ENCODE measurements at places on chromosomes 2 and 18.

DNA sequence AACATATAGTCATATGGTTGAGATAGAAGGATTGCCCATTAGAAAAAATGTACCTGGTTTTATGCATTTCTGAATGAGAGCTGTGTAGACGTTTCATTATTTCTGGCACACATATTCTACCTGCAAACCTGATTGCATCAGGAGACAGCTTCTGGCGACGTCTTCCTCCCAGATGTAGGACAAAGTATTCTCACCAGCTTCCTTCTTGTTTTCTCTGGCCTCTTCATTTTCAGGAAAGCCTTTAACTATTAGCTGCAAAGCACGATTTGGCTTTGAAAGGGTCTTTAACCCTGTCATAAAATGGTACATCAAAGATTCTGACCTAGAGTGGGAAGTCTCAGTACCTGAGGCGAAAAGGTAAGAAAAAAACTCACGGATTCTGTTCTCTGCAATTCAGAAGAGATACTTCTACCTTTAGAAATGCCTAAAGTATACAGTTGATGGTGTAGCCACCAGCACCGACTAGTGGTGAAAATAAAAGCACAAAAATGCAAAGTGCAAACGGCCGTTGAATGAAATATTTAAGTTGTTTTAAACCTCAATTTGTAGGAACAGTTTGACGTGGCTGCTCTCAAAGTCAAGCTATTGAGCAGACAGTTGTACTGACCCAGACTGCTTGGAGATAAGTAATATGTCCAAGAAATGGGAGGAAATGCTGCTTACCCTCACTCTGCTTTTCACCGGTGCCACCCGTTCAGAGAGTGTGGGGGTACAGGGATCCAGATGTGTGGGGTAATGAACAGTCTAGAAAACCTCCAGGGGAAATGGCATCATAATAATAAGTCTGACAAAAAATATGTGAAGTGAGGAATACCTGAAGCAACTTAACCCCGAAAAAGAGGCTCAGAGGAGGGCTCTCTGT lies 20.2 kb downstream of the IL18RAP start:
- DNase-seq = no peak

- DNase-seq = no peak
These were observed 36.7 kb downstream of the TTC39C start for GRCh38 chr18:24051031-24051947.

DNA sequence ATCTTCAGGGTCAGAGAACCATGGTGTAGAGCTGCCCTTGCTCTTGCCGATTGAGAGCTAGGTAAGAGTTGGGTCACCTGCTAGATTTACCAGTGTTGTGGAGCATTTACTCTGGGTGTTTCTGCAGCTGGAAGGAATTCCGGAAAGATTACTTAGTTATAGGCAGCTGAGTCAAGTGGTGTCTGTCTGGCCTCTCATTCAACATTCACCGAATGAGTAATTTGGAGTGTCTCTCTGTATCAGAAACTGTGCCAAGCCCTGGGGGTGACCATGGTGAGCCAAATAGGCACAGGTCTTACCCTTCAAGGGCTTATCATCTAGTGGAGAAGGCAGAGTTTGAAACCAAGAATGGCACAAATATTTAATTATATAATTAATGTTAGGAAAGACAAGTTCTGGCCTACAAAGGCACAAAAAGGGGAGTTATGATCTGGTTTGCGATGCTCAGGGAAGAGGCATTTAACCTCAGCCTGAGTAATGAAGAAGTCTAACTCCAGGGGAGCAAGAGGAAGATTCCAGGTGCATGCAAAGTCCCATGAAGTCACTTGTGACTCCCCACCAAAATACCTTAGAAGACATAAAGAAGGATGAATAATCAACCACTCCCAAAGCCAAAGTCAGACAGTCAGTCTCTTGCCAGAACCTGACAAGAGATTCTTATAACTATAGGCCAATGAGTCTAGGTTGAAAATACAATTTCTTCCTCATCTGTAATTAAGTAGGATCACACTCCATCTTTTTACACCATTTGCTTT lies 12.5 kb downstream of the SETBP1 start:
- no peak for DNase-seq

- DNase-seq = no peak
These were observed 237.6 kb upstream of the STON1 start for GRCh38 chr2:48292393-48292792.
